ENCODE measurements at places on chromosomes 1 and 21.
A peak's percentile ranks its signal among the peaks of the same experiment; 100 is the strongest.

GRCh38 chr1:195462152-195462551 lies 1146.1 kb downstream of the KCNT2 start:
- DNase-seq = no peak

GRCh38 chr21:39788383-39788782 lies 43.4 kb downstream of the IGSF5 start:
- no peak for DNase-seq

DNA sequence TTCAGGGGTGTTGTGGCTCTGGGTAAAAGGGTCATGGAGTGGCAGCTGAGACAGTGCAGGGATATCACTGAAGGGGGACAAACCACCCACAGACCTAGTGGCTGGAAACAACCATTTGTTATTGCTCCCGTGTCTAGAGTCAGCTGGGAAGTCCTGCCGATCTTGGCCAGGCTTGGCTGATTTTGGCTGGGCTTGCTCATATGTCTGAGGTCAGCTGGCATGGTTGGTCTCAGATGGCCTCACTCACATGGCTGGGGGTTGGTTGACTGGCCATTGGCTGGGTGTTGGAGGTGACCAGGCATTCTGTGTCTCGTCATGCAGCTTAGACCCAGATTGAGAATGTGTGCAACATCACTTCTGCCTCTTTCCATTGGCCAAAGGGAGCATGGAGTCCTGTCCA lies 203.8 kb upstream of the POU3F1 start:
- DNase-seq = no peak

- no peak for DNase-seq
These were observed 2.8 kb downstream of the PAQR7 start for GRCh38 chr1:25872713-25873112.

DNA sequence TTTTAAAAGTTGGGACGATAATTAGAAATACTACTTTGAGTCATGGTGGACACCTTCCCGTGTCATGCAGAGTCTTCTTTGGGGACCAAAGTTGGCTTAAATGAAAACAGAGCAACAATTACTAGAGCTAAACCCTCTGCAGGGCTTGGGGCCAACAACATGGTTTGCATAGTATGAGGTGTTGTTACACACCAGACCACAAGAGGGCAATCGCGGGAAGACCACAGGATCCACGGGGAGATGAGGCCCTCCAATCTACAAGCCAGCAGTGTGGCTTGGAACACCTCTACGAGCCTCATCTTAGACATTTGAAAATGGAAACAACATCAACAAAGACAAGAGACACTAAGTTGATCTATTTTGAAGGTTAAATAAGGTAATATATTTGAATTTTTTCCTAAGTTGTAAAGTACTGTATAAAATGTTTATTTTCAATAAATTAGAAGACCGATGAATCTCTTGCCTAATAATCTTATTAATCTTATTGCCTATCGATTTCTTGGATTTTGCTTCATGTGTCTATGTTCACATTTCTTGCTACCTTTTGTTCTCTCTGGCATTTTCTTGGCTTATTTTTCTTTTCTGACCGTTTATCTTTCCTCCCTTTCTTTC lies 8.2 kb upstream of the SMCP start:
- DNase-seq = peak; percentile 14

DNA sequence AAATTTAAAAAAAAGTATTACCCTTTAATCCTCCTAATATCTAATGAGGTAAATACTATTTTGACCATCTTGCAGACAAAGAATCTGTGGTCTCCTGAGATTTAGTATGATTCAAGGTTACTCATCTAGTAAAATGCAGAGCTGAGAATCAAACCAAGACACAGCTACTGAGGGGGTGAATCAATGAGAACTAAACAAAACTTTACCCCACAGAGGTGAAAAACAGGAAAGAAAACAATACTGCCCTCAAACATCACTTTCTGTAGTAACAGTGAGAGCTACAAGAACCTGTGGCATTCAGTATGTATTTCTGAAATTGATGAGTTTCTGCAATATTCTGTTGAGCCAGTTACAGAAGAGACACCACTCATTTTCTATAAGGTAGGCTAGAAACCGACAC lies 85.1 kb downstream of the JAK1 start:
- DNase-seq = no peak

DNA sequence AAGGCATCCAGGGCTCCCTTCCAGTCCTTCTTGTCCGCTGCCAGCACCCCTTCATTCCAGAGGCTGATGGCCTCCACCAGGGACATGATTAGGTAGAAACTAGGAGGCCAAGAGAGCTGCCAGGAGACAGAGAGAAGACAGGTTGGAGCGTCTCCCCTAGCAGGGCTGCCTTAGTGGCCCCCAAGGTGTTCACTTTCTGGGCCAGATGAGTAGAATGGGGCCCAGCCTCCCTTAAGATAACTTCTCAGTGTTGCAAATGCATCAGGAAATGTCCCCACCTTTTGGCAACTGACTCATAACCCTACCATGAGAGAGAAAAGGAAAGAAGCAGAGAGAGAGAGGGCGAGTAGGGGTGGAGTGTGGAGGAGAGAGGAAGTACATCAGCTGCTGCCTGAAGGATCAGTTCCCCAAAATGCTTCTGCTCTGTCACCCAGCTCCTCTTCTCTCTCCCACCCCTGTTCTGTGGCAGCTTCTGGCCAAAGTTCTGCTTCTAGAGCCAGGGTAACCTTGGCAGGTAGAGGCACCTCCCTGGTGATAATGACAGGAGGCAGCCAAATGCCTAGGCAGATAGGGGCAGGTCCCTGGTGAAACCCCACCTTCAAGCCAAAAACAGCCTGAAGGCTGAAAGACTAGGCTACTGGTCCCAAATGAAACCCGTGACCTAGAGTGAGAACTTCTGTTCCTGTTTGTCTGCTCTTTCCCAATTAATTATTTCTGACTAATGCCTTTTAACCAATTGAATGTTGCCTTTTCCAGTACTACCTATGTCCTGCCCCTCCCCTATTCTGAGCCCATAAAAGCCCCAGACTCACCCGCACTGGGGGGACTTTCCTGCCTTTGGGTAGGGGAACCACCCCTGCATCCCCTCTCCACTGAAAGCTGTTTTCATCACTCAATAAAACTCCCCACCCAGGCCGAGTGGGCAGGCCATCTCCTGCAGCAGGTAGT lies at the start of gene NCF2:
TSS of gene NCF2 (minus strand) at position 216 of the 948 bp plus-strand sequence. CDS start at position 86, 130 bp downstream.
- no peak for DNase-seq

DNA sequence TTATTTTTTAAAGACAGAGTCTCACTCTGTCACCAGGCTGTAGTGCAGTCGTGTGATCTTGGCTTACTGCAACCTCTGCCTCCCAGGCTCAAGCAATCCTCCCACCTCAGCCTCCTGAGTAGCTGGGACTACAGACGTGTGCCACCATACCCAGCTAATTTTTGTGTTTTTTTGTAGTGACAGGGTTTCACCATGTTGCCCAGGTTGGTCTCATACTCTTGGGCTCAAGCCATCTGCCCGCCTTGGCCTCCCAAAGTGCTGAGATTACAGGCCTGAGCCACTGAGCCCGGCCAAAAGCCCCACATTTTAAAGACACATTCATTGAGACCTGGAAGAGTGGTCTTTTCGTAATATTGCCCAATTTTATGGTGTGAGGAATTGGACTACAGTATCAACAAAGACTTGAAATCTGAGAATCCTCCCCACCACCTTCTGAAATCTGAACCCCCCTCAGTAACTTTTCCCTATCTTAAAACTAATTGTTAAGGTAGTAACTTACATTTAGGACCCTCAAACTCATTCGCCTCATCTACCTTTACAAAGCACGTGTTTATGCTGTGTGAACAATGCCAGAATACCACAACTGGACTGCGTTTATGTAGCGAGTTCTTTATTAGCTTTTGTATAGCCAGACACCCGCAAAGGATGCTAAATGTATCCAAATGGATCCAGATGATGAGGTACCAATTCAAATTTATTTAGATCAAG lies 2.7 kb downstream of the ERRFI1 start:
- DNase-seq = no peak

DNA sequence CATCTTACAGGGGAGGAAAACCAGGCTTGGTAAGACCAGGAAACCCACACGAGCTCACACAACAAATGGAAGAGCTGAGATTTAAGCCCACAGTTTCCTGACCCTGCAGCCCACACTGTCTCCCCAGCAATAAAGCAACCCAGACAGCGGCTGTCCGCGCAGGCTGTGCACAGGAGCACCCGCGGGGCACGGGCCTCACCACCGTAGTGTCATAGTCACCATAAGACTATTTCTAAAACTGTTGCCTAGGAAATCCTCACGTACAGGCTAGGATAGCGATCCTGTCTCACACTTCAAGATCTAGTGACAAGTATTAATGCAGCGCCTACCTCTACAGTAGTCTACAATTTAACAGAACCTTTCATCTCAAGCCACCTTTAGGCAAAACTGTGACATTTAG lies 54.0 kb upstream of the SYT6 start:
- DNase-seq = no peak

DNA sequence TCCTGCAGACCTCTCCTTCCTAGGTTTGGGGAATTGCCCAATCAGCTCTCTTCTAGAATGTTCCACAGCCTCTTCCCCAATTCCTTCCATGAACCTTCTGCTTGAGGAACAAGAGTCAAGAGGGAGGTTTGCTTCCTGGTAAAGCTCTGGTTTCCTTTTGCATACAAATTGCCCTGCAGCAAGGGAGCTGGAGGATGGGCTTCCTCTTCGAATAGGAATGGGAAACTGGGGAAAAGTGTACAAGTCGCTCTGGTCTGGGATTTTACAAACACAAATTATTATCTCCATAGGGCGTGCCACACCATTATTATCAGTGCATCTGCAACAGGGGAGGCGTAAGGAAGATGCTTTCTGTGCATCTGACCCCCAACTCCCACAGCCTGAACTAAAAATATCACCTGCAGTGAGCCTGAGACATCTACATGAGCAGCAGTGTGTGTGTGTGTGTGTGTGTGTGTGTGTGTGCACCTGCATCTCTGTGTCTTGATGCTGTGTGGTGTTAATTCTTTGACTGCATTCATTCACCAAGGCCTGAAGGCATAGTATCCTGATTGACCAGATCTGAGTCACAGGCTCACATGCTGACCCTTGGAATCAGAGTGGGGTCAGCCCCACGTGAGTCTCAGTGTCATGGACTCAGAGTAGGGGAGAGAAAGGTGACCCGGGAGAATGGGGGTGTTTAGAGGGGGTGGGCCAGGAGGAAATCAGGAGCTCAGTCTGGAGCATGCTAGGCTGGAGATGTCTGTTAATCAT lies 272.9 kb downstream of the KAZN start:
- DNase-seq = no peak

GRCh38 chr1:212979340-212980122 lies 29.2 kb downstream of the VASH2 start:
- DNase-seq = no peak

Measured in stimulated activated CD4-positive, alpha-beta T cell treated with anti-CD3 and anti-CD28 coated beads, Interleukin-15, amount 100 ng/mL, for 1 hour (primary cell).